ENCODE measurements at places on chromosomes 3 and 15.

- no peak for DNase-seq
These were observed 3.7 kb downstream of the ABTB1 start for GRCh38 chr3:127676456-127676855.

- DNase-seq = no peak
These were observed 158.7 kb downstream of the PDCD6IP start for GRCh38 chr3:33957176-33957575.

- no peak for DNase-seq
These were observed 310.6 kb upstream of the PROK2 start for GRCh38 chr3:72095521-72095920.

- DNase-seq = peak; percentile 65
These were observed 79.0 kb upstream of the DCLK3 start for GRCh38 chr3:36843065-36844051.

GRCh38 chr3:341998-342397, 145.4 kb downstream of the CHL1 start:
- no peak for DNase-seq

DNA sequence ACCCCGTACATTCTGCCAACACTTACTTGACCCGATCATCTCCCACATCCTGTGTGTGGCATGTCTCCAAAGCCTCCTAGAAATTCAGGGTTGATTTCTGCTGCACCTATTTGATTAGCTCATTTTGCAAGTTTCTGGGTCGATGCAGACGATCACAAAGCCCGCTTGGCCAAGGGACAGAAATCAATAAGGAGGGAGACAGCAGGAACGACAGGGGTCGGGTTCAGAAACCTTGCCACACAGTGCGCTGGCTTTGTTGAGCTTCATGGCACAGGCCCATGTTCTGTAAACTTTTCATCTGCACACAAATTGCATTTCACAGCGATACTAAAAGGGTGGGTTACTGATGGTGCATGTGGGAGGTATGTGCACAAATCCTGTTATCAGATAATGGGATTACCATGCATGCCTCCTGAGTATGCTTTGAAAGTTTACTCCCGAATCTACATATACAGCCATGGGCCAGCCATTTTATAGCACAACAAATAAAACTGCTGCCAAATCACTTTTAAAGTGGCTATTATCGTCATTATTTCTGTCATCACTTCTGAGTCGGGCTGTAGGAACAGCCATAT, 95.9 kb upstream of the ATP11B start:
- DNase-seq = no peak

- no peak for DNase-seq
These were observed 101.6 kb upstream of the TNIK start for GRCh38 chr3:171561596-171562323.

DNA sequence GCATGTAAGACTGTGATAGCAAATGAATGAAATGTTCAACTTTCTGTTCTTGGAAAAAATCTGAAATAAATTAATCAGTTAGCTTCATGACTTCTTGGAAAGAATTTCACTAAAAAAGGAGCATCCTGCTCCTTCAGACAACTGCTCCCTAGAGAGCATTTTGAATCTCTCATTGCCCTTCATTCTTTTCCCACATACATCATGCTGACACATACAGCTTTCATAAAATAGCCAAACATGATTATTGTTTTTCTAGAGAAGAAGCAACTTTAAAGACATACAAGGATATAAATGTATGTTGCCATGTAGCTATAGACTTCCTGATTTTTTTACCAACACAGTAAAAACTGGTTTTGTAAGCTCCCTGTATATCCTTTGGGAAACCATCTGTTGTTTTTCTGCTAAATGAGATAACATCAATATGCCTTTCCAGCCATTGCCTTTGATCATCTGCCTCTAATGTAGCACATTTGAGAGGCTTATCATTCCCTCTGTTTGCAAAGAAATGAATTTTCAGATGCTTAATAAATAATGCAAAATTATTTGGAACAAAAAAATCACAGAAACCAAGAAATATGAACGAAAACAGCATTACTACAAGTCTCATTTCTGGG, 248.2 kb upstream of the GPR149 start:
- no peak for DNase-seq

DNA sequence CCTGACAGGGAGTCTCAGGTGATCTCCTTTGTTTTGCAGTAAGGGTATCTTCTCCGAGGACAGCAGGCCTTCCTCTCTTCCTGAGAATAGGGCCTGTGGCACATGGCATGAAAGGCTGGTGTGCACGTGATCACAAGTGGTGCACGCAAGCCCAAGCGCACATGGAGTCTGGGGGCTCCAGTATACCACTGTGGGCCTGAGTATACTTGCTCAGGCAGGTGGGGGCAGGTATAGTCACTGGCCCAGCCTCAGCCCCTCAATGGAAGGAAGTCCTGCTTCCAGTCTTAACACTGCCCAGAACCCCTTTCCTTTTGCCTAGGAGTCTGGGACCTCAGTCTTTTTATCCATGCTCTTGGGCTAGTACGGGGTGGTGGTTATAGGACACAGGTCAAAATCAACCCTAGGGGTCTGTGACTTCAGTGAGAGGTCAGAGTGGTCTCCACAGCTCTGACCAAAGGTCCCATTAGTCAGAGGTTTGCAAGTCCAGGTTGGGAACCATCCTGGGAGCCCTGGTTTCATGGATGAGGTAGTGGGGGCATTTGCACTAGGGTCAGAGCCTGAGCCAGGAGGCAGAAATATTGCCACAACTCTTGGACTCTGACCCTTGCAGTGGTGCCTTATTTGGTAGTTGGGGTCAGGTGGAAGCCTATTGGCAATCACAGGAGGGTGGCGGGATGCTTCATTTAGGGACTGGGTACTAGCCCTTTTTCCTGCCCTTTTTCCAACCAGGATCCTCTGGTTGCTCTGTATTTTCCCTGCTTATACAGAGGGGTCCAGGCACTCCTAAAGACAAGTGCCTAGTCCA, 823 bp upstream of the CCDC71 start:
- no peak for DNase-seq

DNA sequence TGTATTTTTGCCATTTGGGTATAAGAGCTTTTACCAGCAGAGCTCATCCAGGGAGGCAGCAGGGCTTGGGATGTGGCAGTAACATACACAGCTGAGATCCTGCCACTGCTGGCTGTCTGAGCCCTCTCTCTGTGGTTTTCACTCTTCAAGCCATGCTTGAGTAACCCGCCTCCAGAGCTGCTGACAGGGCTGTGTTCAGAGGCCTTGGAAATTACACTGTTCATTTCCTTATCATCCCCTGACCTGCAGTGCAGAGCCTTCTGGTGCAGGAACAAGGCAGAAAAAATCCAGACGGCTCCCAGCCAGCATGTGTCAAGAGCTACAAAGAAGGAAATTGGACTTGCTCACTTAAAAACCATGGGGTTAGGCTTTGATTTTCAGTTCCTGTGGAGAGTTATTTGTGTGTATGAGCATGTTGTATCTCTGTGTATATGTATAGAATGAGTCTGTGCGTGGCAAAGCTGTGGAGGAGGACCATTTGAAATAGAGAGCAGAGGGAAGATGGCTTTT, 47.0 kb downstream of the ZNF609 start:
- DNase-seq = peak; percentile 14

DNA sequence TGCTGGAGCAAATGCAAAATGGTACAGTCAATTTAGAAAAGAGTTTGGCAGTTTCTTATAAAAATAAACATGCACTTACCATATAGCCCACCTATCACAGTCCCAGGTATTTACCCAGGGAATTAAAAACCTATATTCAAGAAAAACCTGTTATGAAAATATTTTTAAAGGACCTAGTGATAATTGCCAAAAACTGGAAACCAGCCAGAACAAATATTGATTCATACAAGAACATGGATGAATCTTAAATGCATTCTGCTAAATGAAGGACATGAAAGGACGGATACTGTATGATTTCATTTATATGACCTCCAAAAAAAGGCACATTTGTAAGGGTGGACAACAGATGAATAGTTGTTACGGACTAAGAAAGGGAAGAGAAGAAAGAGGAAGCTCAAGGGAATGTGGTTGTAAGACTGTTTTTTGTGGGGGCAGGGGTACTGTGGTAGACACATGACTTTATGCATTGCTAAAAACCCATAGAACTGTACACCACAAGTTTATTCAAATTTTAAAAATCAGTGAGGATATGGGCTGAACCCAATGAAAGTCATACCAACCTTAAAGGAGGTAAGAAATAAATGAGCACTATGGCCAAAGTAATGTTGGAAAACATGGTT, 61.0 kb downstream of the ZBBX start:
- DNase-seq = no peak
